Stimulated activated CD8-positive, alpha-beta memory T cell treated with anti-CD3 and anti-CD28 coated beads, Interleukin-4, amount 100 ng/mL, for 1 hour (primary cell): ENCODE measurements at places on chromosomes 12 and 14.

DNA sequence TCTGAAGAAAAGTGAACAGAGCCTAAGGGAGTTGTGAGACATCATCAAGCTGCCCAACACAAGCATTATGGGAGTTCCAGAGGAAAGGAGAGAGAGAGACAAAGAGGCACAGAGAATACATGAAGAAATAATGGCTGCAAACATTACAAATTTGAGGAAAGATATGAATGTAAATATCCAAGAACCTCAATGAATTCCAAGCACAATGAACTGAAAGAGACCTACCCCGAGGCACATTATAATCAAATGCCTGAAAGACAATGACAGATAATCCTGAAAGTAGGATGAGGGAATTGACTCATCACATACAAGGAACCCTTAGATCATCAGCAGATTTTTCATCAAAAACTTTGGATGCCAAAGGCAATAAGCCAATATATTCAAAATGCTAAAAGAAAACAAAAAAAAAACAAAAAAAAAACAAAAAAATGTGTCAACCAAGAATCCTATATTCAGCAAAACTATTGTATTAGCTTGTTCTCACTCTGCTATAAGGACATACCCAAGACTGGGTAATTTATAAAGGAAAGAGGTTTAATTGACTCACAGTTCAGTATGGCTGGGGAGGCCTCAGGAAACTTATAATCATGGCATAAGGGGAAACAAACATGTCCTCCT, 37.8 kb downstream of the BCL2L14 start:
- DNase-seq = no peak

DNA sequence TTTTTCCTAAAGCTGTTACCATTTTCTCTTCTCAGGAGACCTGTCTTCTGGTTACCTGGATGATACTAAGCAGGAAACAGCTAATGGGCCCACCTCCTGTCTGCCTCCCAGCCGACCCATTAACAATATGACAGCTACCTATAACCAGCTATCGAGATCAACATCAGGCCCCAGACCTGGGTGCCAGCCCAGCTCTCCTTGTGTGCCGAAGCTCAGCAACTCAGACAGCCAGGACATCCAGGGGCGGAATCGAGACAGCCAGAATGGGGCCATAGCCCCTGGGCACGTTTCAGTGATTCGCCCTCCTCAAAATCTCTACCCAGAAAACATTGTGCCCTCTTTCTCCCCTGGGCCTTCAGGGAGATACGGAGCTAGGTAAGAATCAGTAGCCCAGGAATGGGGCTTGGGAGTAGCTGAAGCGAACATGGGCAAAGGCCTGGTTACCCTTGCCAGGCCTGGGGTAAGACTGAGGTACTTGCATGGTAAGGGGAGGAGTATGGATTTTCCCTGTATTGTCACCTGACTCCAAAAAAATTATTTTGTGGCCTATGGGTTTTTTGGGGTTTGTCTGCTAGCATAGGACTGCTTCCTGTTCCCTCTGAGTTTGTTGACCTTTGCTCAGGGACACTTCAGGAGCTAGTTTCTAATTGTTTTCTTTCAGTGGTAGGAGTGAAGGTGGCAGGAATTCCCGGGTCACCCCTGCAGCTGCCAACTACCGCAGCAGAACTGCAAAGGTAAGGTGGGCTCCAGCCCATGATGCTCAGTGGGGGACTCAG, 26.6 kb downstream of the TRAFD1 start:
- no peak for DNase-seq

- DNase-seq = no peak
These were observed 14.9 kb downstream of the ABCB9 start for GRCh38 chr12:122951406-122951805.

DNA sequence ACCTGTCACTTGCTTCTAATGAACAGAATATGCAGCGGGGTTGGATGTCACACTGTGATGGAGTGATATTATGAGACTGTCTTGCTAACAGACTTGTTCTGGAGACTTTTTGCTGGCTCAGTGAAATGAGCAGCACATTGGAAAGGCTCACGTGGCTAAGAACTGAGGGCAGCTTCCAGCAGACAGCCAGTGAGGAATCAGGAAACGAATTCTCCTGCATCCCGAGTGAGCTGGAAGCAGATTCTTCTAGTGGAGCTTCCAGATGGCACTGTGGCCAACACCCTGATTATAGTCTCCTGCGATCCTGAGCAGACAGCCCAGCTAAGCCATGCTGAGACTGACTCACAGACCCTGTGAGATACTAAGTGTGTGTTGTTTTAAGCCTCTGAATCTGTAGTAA, 16.1 kb upstream of the TSPAN9 start:
- no peak for DNase-seq

GRCh38 chr14:100041271-100041670, 24.0 kb upstream of the EVL start:
- DNase-seq = no peak

DNA sequence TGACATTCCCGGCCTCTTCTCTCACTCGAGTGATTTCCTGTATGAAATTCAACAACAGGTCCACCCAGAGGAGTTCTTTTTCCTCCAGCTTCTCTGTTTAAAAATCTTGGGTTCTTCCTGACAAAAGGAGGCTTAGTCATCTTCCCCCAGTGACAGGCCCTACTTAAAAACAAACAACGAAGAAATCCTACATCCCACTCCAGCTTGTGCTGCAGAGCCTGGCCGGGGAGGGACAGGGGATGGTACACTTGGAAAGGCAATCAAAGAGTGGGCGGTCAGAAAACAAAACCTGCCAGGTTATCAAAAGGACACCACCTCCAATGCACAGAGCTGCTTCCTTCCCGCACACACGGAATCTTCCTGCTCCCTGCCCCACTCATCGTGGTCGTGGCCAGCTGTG, 101.3 kb downstream of the CACNA1C start:
- DNase-seq = no peak

GRCh38 chr14:34104489-34105397, 153.9 kb upstream of the EGLN3 start:
- DNase-seq = no peak

- no peak for DNase-seq
These were observed 123.2 kb downstream of the GXYLT1 start for GRCh38 chr12:42021469-42021868.

DNA sequence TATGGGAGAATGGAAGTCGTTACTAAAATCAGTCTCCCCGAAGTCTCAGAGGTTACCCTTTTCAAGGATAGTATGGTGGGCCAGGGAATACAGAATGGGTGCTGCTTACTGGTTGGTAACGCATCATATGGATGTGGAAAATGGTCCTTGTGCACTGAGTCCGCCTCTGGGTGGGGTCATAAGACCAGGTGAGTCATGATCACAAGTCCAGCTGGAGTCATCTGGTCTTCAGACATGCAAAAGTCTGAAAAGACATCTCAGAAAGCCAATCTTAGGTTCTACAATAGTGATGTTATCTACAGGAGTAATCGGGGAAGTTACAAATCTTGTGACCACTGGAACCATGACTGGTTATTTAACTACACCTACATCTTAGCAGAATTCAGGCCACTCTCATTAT, 71.9 kb upstream of the TCL1B start:
- no peak for DNase-seq

- no peak for DNase-seq
These were observed 839 bp downstream of the GSG1 start for GRCh38 chr12:13102461-13103195.

- DNase-seq = no peak
These were observed 126.3 kb downstream of the SLC25A47 start for GRCh38 chr14:100449225-100449987.

DNA sequence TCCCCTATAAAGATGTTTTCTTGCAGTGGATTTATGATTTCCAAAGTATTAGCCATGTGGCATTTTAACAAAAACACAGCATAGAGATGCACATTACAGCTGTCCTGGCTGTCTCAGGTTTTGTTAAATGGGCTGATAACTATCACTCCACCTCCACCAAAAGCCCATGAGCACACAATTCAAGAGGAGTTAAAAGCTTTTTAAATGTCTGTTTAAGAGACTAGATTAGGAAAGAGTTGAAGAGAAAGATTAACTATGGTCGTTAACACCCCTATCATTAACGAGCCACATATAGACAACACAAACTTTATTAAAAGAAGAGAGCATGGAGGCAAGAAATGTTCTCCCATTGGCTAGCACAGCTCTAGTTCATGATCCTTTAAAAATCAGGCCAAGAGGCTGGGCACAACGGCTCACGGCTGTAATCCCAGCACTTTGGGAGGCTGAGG, 14.5 kb downstream of the CBX5 start:
- no peak for DNase-seq

- no peak for DNase-seq
These were observed 101.2 kb upstream of the STXBP6 start for GRCh38 chr14:25150934-25151790.

DNA sequence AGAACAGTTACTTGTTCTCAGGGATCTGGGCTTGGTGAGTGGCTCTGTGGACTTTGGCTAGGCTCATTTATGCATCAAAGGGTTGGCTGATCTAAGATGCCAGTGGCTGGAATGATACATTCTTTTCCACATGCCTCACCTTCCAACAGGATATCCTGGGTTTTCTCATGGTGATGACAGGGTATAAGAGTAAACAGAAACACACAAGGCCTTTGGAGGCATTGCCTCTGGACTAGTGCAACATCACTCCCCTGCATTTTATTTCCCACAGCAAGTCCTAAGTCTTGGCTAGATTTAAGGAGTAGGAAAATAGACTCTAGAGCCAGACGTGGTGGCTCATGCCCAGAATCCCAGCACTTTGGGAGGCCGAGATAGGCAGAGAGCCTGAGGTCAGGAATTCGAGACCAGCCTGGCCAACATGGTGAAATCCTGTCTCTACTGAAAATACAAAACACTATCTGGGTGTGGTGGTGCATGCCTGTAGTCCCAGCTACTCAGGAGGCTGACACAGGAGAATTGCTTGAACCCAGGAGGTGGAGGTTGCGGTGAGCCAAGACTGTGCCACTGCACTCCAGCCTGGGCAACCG, 47.9 kb downstream of the RPH3A start:
- no peak for DNase-seq

DNA sequence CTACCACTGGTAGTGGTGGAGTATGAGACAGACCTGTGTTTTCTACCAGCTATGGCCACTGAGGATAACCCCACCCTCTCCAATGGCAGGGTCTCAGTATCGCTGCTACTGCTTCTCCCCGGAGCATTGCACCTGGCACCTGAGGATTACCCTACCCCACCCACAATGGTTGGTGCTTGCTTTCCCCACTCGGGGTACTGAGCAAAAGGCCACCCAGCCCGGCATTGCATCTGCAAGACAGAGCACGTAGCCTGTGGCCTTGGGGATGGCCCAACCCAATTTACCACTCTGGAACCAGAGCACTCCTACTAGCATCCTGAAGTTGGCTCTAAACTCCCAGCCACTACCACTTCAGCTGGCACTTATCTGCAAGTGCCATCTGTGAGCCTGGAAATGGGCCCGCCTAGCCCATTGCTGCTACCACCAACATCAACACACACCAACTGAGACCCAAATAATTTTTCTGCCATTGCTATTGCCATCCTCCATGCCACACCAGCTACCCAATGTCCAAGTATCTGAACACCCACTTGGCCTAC, 145.7 kb downstream of the CNTN1 start:
- no peak for DNase-seq

DNA sequence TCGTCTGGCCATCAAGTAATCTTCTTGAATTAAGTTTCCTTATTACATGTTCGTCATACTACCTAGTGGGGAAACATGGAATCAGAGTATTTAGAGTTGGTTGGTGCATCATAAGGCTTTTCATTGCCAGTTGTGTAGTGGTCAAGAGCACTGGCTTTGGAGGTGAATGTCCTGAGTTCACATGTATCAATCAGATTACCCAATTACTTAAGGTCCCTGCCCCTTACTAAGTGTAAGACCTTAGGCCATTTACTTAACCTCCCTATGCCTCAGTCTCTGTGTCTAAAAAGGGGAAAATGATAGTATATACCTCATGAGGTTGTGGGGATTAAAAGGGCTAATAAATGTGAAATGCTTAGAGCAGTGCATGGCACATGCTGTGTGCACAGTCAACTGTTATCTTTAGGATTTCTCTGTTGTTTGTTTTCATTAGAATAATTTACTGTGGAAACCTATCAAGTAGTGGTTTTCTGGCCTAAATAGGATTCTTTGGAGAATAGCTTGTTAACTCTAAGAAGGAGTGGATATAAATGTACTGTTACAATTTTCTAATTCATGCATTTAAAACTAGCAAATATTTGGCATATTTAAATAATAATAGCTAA, 27.0 kb downstream of the MSRB3 start:
- no peak for DNase-seq

- DNase-seq = no peak
These were observed 27.0 kb upstream of the PHC1 start for GRCh38 chr12:8887285-8887715.

DNA sequence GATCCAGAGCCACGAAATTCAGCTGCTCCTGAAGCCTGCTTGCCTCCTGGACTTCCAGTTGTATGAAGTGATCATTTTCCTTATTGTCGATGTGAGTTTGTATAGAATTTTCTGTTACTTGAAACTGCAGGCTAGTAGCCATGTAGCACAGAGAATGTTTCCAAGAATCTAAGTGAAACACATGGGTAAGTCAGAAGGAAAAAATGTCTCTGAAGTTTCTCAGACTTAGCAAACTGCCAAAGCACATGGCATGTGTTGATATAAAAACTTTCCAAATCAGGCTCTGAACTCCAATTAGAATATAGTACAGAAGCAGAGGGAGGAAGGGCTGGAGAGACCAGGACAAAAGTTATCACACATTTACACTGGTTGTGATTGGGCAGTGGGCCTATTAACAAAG, 9.8 kb upstream of the PCNX1 start:
- DNase-seq = no peak

- DNase-seq = no peak
These were observed 140.5 kb upstream of the TMCC3 start for GRCh38 chr12:94790825-94791224.

- DNase-seq = no peak
These were observed 37.8 kb downstream of the SLCO1A2 start for GRCh38 chr12:21296751-21297406.

- no peak for DNase-seq
These were observed 187.8 kb downstream of the ADGRD1 start for GRCh38 chr12:131141514-131141913.

DNA sequence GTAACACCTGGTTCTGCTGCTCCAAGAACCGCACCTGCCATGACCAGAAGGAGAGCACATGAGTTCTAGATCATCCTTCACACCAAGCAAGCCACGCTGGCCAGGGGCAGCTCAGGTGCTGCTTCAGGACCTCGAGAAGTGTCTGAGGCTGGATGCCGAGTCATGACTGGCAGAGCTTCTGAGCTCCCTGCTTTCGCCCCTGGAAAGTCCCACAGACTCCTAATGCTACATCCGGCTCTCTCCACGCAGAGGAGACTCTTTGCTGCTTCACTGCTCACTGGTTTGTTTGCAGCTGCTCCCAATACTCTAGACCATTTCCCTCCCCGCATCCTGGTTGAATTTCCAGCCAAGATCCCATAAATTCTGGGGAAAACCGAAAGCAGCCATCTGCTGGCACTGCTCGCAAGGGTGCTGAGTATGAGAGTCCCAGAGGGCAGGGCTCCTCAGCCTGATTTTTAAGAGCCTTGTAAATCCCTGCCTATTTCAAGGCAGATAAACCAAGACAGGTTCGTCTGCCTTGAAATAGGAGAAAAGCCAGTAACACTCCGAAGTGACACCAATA, 1.4 kb downstream of the KRT2 start:
- DNase-seq = no peak

GRCh38 chr12:69851976-69852375, 26.9 kb downstream of the MYRFL start:
- DNase-seq = no peak
